ENCODE measurements at places on chromosomes 11 and 22.

GRCh38 chr22:46062232-46062615 is 85.3 kb upstream of the WNT7B start:
- no peak overlapping the region for H3K27ac ChIP-seq
- H3K4me1 ChIP-seq: no peaks in the 10 kb centered on the region
- DNase-seq: no peak

DNA sequence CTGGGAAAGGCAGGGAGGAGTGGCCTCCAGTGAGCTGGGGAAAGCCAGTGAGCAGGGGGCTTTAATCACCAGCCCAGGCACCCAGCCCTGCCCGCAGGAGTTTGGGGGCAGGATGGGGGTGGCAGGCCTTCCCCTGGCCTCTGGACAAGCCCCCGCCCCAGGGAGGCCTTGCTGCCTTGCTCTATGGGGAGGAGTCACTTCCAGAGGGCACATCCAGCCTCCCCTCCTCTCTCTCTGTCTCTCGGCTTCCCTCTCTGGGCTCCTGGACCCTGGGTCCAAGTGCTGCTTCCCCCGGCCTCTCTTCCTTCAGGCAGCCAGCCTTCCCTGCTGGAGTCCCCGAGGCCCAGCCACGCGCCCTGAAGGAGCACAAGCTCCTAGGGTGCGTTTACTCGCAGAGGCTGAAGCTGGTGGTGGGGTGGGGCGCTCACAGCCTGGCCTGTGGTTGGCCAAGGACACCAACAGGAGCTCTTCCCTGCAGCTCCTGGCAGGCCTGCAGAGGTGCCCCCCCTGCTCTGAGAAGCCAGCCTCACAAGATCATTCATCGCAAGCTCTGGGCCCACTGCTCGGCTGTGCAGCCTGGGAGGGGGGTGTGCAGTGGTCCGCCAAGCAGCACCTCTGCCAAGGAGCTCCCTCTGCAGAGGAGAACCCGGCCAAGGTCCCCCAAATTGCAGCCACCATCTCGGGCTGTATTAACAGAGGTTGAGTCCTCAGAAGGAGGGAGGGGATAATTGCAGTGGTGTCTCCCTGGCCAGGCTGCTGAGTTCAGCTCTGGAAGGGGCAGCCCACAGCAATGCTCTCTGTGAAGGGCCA is 25.4 kb downstream of the OSBPL5 start:
- H3K27ac ChIP-seq: no peak overlapping the region
- peaks cover 6% of the 10 kb centered on the region for H3K4me1 ChIP-seq

GRCh38 chr22:29443452-29443851 is 5.1 kb downstream of the RFPL1 start:
- no peaks in the 10 kb centered on the region for H3K36me3 ChIP-seq
- no peak overlapping the region for H3K27ac ChIP-seq
- H3K4me1 ChIP-seq: no peaks in the 10 kb centered on the region
- DNase-seq: no peak
- H3K4me3 ChIP-seq: no peak overlapping the region

DNA sequence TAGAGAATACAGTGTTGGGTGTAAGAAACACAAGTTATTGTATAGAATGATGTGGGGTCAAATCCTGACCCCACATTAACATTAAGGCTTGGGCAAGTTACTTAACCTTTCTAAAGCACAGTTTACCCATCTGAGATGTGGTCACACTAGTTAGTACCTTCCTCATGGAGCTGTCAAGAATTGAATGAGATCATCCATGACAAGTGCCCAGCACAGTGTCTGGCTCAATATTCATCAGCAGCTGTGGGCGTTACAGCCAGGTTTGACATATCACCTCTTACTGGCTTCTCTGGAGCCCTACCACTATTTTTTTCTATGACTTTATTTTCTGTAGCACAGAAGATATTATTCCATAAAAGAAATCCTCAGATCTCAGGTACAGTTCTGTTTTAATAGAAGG is 57.2 kb downstream of the SC5D start:
- H3K27me3 ChIP-seq: no peaks in the 10 kb centered on the region
- DNase-seq: no peak
- H3K36me3 ChIP-seq: no peaks in the 10 kb centered on the region
- H3K4me1 ChIP-seq: peaks cover 1% of the 10 kb centered on the region
- no peak overlapping the region for H3K27ac ChIP-seq
- no peak overlapping the region for H3K4me3 ChIP-seq

DNA sequence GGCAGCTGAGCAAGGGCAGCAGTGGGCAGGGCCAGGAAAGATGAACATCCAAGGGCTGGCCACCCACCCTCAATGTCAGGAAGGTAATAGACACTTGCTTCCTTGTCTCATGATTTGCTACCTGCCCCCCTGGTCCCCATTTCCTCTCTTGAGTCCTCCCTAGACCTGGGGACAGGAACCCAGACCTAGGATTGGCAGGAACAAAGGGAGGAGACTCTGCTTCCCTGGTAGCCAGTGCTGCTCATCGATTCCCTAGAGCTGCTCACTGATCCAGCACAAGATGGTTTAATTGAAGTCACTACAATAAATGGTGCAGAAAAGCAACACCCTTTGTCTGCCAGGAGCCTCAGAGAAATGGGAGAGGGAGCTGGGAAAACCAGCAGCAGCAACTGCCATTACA is 67.8 kb upstream of the CHST1 start:
- DNase-seq: no peak
- H3K4me1 ChIP-seq: no peaks in the 10 kb centered on the region
- H3K36me3 ChIP-seq: no peaks in the 10 kb centered on the region

GRCh38 chr22:28936200-28936599 is 52.8 kb downstream of the ZNRF3 start:
- H3K36me3 ChIP-seq: 0 out of 2 replicates have a peak, but pooled peaks cover 4% of the 10 kb centered on the region
- DNase-seq: no peak
- H3K27ac ChIP-seq: no peak overlapping the region
- H3K4me1 ChIP-seq: 0 out of 2 replicates have a peak, but pooled peaks cover 5% of the 10 kb centered on the region
- H3K4me3 ChIP-seq: no peak overlapping the region

GRCh38 chr11:123797114-123797513 is 9.0 kb downstream of the OR6M1 start:
- no peaks in the 10 kb centered on the region for H3K4me1 ChIP-seq
- H3K27ac ChIP-seq: no peak overlapping the region
- H3K27me3 ChIP-seq: no peaks in the 10 kb centered on the region

- peaks cover 8% of the 10 kb centered on the region for H3K4me1 ChIP-seq
- no peaks in the 10 kb centered on the region for H3K27me3 ChIP-seq
- no peak overlapping the region for H3K4me3 ChIP-seq
- no peak overlapping the region for H3K27ac ChIP-seq
- DNase-seq: no peak
These were observed 28.9 kb downstream of the CELSR1 start for GRCh38 chr22:46508491-46508999.

DNA sequence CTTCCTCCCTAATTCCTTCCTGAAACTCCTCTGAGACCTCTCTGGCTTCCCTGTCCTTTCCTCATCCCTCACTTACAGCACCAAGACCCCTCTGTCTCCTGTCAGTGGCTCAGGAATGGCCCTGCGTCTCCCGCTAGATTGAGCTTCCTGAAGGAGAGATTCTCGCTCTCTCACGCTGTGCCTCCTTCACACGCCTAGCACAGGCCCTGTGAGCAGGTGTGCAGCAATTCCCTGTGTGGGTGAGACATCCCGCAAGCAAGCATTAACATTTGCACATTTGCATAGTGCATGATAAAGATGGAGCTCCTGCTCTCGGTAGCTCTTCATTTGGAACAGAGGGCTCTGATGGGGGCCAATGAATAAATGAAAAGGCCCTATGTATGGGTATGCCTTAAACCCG is 159.8 kb downstream of the ADAMTS15 start:
- DNase-seq: no peak
- H3K4me1 ChIP-seq: 0 out of 2 replicates have a peak, but pooled peaks cover 2% of the 10 kb centered on the region

DNA sequence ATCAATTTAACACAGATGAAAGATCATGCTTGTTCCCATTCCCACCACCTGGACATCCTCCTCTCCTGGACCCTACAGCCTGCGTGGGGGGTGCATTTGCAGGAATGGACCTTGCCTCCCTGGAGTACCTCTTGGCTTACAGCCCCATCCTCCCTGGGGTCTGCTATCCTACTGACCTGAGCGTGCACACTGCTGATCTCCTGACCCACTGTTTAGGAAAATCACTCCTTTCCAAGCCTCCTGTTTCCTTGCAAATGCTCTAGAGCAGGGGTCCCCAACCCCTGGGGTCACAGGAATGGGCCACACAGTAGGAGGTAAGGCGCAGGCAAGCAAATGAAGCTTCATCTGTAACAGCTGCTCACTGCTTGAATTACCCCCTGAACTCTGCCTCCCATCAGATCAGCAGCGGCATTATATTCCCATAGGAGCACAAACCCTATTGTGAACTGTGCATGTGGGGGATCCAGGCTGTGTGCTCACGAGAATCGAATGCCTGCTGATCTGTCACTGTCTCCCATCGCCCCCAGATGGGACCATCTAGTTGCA is 88.2 kb upstream of the SEPTIN5 start:
- DNase-seq: no peak
- no peaks in the 10 kb centered on the region for H3K36me3 ChIP-seq
- H3K27ac ChIP-seq: no peak overlapping the region
- H3K4me1 ChIP-seq: peaks cover 9% of the 10 kb centered on the region

DNA sequence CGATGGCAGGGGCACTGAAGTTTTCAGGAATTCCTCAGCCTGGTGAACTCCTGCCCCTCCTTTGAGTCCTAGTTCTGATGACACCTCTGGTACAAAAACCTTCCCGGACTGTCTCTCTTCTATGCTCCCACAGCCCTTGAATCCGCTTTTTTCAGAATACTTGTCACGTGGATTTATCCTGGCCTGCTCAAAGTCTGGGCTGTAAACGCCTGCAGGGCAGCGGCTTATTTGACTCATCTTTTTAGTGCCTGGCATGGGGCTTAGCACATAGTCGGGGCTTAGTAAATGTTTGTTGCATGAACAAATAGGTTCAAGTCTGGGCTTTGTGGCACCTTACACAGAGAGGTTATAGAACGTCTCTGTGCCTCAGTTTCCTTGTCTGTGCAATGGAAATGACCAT is 13.4 kb upstream of the KCNJ11 start:
- no peak overlapping the region for H3K4me3 ChIP-seq
- H3K27ac ChIP-seq: no peak overlapping the region
- no peaks in the 10 kb centered on the region for H3K27me3 ChIP-seq
- DNase-seq: no peak

DNA sequence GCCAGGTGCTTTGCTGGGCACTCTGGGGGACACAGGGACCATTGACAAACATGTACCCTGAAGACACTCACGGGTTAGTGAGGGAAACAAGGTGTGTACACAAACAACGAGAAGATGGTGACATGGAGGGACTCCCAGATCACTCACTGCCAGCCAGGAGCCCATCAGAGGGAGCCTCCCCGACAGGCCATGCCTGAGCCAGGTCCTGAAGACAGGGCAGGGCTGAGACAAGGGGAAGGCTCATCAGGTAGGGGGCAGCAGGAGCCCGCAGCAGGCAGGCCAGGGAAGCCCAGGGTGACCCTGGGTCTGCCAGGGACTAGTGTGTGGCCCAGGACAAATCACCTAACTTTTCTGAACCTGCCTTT is 127.9 kb downstream of the BUD13 start:
- peaks cover 2% of the 10 kb centered on the region for H3K4me1 ChIP-seq
- no peaks in the 10 kb centered on the region for H3K36me3 ChIP-seq
- H3K27ac ChIP-seq: no peak overlapping the region

- H3K4me1 ChIP-seq: peaks cover 7% of the 10 kb centered on the region
- H3K4me3 ChIP-seq: no peak overlapping the region
- H3K36me3 ChIP-seq: no peaks in the 10 kb centered on the region
- no peak for DNase-seq
These were observed 5.3 kb downstream of the LGALS12 start for GRCh38 chr11:63511048-63511748.

GRCh38 chr11:121445071-121445768 is 6.9 kb upstream of the SORL1 start:
- H3K27me3 ChIP-seq: no peaks in the 10 kb centered on the region
- H3K4me1 ChIP-seq: no peaks in the 10 kb centered on the region
- no peak overlapping the region for H3K27ac ChIP-seq
- no peak overlapping the region for H3K4me3 ChIP-seq

DNA sequence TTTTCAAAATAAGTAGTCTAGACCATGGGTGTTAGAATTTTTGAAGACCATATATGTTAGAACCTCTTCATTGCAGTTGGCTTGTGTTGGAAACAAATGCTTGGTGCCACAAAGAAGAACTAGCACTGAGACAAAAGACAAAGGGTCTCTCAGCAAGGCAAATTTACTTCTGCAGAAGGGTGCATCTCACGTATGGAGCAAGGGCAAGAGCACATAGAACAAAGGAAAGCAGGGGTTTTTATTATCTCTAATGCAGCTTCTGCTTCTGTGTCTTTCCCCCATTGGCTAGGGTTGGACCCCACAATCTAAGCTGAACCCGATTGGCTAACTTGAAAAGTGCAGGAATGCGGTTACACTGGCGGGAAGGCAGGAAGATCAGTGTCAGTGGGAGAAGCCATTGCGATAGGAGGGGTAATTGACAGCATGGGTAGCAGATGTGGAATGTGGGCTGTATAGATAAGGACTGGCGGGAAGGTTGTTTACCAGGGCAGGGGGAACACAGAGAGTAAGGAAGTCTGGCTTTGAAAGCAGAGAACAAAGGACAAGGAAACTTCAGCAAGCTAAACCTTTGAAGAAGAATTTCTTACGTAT is 9.2 kb upstream of the RBMXL2 start:
- no peak for DNase-seq
- no peaks in the 10 kb centered on the region for H3K36me3 ChIP-seq
- H3K4me1 ChIP-seq: no peaks in the 10 kb centered on the region
- no peak overlapping the region for H3K27ac ChIP-seq

DNA sequence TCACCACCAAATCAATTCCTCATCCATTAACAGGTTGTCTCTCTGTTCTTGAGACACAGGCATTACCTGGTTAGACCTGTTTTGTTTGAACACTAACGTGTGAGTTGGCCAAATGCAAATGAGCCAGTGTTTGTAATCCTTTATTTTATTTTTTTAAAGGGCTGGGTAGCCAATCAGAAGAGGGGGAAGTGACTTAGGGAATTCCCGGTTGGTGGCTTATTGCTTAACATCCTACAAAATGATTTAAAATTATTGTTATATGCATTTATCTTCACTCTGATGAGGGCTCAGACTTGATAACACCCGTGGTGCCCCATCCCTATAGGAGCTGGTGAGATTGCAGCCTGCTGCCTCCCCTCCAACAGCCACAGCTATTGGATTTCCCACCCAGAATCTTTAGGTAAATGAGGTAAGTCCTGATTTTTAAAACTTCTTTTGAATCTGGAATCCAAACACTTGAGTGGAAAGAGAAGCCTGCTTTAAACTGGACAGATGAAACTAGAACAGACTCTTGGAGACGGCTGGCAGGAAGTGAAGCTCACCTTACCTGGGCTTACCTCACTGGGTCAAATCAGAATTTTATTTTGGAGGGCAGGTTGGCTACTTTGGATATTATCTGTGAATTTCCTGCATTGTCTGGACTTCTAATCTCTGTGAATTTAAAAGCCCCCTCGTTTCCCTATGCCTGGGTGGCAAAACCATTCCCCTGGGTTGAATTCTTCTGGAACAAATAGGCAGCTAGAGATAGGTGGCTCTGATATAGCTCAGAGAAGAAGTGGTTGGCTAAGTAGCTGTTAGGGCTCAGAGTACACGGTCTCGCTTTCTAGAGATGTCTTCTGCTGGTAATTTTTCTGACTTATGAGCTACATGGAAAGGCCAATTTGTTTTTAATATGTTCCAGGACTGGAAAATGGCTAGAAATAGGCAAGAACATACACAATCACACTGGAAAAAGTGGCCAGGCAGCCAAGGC is at the start of gene EHF:
TSS of gene EHF (plus strand) at position 274 of the 973 bp plus-strand sequence. CDS start 21,538 bp downstream, outside the sequence.
- no peak within 1 kb of the TSS for H3K27ac ChIP-seq
- H3K36me3 ChIP-seq: no peaks in the 10 kb centered on the region
- no peak within 1 kb of the TSS for H3K4me3 ChIP-seq
- no peak for DNase-seq
- H3K4me1 ChIP-seq: no peaks in the 10 kb centered on the region

All from iPS DF 6.9 (cell line).